ENCODE measurements at places on chromosomes 1 and 21.

- no peak for DNase-seq
Observed at GRCh38 chr1:68285046-68285445, 52.7 kb upstream of the WLS start.

DNA sequence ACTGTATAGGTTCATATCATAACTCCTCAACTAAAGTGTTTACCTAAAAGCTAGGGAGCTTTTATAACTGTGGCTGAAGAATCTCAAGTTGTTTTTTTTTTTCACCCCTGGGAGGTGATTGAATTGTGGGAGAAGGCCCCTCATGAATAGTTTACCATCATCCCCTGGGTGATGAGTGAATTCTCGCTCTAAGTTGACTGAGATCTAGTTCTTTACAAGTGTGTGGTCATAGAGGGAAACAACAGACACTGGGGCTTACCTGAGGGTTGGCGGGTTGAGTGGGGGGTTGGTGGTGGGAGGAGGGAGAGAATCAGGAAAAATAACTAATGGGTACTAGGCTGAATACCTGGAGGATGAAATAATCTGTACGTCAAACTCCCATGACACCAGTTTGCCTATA, 7.9 kb upstream of the ZSCAN20 start:
- no peak for DNase-seq

- no peak for DNase-seq
Observed at GRCh38 chr1:206573319-206573718, 38.9 kb downstream of the EIF2D start.

GRCh38 chr1:53137729-53138128, 4.7 kb downstream of the SLC1A7 start:
- no peak for DNase-seq

DNA sequence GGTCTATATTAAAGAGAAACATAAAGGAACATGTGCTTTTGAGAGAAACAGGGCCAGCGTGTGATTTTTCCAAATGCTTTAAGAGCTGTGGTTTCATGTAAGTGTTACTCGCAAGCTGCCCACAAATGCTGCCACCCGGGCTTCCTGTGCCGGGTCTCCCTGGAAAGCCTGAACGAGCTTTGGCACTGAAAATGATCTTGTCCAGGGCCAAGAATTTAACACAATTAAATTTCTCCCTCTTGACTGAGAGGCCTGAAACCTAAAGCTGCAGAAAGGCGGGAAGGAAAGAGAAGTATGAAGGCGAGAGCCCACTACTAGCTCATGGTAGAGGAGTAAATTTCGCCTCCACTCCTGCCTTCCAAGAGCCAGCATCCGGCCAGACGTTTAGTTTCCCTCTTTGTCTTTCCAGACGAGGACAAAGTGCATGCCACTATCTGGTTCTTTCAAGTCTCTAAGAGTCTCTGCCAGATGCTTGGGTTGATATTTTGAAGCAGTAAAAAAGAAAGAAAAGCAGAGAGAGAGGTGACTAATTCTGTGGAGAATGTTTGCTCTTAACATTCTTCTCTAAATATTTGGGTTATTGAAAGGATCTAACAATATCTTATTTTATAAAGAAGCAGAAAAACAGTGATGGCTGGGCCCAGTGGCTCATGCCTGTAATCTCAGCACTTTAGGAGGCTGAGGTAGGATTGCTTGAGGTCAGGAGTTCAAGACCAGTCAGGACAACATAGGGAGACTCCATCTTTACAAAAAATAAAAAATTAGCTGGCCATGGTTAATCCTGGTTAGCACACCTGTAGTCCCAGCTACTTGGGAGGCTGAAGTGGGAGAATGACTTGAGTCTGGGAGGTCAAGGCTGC, 100.0 kb upstream of the HNRNPU start:
- peak; percentile 19 for DNase-seq

DNA sequence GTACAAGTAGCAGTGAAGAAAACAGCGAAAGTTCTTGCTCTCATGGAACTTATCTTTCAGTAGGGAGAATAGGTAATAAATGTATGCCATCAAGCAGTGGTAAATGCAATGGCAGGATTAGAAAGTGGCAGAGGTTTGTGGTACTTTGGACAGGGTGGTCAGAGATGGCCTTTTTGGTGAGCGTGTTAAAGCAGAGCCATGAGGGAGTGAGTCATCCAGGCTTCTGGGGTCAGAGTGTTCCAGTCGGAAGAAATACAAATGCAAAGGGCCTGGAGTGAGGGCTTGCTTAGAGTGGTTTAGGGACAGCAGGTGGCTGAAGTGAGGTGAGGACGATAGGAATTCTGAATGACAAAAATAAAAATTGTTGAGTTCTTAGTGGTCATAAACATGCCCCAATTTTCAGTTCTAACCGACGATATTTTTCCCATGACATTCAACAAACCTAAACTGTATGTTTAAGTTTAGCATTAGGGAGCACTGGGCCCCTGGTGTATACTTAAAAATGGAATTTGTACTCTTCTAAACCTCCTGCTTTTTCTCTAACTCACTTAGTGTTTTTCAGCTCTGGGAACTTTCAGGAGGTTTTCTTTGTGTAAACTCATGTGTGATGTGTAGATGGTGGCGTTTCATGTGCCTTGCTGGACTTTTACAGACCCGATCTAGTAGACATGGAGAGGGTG, 78.2 kb downstream of the MACF1 start:
- DNase-seq: no peak

GRCh38 chr1:76961181-76961819, 94.0 kb downstream of the ST6GALNAC5 start:
- DNase-seq: no peak

All from activated CD4-positive, alpha-beta T cell treated with anti-CD3 and anti-CD28 coated beads, Interleukin-2, amount 10 ng/mL, durations not matched to agents 7 days and 5 days (primary cell).